ENCODE measurements at places on chromosomes 7 and 10. TPM values are rescaled to one million over a fixed set of nuclear protein-coding genes. Genes with fewer than 3 reads are reported as not detected.

Gene GPR37
- total RNA-seq, result 0.73 TPM

Gene WDR86
- total RNA-seq, result 0.20 TPM

Gene THAP5
- 18.7 TPM for total RNA-seq

Gene IL15RA
- 2.3 TPM for total RNA-seq

Gene CCDC172
- total RNA-seq, result not detected

Gene PHYH
- total RNA-seq, result 32.0 TPM

Gene HTR7
- total RNA-seq, result 0.17 TPM

Gene SP8
- not detected for total RNA-seq

Gene MBLAC1
- total RNA-seq, result 3.0 TPM

Gene SPDYE6
- not detected for total RNA-seq

Gene FAM20C
- total RNA-seq, result 47.6 TPM

Gene FEZF1
- not detected for total RNA-seq

Gene KCNH2
- 5.7 TPM for total RNA-seq
